Esophagus squamous epithelium (tissue), 5 donors: ENCODE measurements at places on chromosomes 12 and 14.

DNA sequence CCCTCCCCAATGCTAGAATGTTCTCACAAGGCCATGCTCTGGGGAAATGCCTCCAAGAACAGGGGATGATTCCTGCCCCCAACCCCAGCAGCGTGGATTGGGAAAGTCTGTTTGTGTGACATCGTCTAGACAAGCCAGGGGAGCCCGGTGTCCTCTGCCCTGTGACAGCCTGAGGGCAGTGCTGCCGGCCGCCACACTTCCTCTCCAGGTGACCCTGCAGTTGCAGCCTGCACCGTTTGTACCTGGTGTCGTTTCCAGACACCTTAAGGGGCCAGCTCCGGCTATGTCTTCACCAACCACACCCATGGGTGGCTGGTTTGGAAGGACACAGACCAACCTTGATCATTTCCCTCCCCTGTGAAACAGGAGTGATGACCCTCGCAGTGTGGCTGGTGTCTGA lies 372.6 kb downstream of the BCL11B start:
- no peak for DNase-seq

GRCh38 chr12:96136161-96136560 lies 58.0 kb upstream of the ELK3 start:
- no peak for DNase-seq

- DNase-seq = no peak
Measured at GRCh38 chr12:109567296-109567695, 6.0 kb downstream of the MMAB start.

DNA sequence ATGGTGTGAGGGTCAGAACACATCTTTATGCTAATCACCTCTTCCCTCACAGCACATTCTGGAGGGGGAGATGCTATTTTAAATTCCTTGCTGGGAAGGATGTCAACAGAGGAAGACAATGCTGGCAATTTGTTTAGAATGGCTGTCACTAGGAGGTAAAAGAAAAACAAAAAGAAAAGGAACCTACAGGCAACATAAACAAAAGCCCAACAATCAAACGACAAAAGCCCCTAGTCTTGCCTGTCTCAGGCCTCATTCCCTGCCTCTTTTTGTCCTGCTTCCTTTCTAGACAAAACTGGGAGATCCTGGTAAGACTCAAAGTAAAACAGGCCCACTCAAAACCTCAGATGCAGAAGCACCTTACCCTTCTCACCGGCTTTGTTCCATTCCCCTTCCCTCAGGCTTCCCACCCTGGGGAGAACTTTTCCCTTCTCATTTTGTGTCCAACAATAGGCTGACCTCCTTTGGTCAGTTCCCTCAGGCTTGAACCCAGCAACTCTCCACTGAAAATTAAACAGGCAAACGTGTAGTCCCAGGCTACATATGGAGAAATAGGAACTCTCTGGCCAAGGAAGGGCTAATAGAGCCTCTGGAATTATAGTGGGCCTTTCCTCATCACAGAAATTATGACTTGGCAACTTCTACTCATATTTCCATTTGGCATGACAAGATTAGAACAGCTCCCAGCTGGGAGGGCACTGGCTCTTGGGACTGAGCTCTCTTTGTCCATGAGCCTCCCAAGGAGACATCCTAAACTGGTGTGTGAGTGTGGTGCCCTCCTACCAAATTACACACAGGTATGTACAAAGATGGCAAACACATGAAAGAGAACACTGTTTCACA lies 193.0 kb downstream of the MON2 start:
- DNase-seq = no peak

DNA sequence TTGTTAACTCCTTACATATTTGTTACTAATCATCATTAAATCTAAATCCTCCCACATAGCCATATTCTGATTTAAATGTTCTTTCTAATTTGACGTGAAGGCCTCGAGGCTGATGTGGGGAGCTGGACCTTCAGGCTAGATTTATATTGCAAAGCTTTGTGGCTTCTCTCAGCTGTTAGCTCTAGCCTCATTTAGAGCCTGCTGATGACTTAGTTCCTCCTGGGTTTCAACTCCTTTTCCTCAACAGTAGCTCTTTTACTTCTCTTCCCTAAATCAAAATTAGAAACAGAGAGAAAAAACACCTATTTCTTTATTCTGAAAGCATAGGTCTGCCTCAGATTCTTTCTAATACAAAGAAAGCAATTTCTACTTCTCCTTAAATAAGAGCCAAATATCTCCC lies 477.5 kb upstream of the CCDC196 start:
- no peak for DNase-seq

- no peak for DNase-seq
Measured at GRCh38 chr12:10320643-10321042, 13.0 kb downstream of the KLRD1 start.
